ENCODE measurements at places on chromosomes 3 and 15.

- no peak for DNase-seq
These were observed 55.9 kb downstream of the SGO1 start for GRCh38 chr3:20130106-20130505.

GRCh38 chr15:48176957-48177356 is 1.1 kb downstream of the MYEF2 start:
- DNase-seq, result no peak

- no peak for DNase-seq
These were observed 2.2 kb downstream of the FAM174B start for GRCh38 chr15:92653366-92653765.

GRCh38 chr15:51162865-51163762 is 68.4 kb upstream of the TNFAIP8L3 start:
- peak; percentile 57 for DNase-seq

GRCh38 chr3:106719583-106719982 is 657.7 kb upstream of the CCDC54 start:
- no peak for DNase-seq

GRCh38 chr3:182729903-182730674 is 63.2 kb upstream of the ATP11B start:
- DNase-seq, result no peak

- no peak for DNase-seq
These were observed 127.3 kb downstream of the IGF1R start for GRCh38 chr15:98775498-98776230.

DNA sequence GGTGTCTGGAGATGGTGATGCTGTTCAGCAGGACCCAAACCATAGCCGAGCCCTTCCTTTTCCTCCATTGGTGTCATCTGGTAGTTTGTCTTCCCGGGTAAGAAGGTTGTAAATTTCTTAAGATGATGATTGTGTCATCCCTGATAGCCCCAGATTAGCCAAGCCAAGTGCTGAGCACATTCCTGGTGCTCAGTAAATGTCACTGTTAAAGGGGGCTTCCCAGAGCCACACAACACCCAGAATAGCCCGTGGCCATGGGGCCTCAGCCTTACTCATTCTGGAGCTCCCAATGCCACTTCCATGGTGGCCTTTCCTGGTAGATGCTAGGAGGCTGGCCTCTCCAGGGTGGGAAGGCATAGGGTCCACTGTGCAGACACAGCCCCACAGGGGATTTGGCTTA is 4.6 kb upstream of the PLA2G4B start:
- DNase-seq, result no peak

DNA sequence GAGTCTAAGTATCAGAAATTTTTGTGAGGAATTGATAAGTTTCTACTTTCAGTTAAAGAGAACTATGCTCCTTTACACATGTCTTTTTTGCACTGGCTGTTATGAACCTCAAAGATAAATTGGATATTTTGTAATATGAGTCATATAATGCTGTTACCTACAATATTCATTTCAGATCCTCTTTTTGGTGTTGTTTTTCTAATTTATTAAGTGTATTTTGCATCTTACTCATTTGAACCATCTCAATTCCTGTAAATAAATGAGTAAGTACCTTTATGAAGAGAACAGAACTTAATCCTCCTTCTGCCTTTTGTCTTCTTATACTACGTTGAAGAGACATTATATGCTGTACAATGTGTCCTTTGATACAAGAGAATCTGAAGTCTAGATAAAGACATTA is 74.4 kb downstream of the ZIC1 start:
- no peak for DNase-seq

DNA sequence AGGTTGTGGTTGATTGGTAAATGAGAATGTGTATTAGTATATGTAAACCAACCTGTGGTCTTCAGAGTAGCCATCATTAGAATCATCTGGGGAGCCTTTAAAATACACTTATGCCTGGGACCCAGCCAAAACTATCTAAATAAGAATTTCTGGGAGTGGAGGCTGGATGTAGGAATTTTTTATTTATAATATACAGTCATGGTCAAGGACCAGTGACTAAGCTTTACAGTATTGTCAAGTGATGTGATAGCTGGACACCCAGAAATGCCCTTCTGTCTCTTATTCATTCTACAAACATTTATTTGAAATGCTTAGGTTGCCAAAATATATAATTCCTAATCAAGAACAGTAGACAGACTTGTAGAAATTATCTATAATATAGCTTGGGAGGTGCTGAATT is 132.2 kb downstream of the MBNL1 start:
- DNase-seq, result peak; percentile 25

DNA sequence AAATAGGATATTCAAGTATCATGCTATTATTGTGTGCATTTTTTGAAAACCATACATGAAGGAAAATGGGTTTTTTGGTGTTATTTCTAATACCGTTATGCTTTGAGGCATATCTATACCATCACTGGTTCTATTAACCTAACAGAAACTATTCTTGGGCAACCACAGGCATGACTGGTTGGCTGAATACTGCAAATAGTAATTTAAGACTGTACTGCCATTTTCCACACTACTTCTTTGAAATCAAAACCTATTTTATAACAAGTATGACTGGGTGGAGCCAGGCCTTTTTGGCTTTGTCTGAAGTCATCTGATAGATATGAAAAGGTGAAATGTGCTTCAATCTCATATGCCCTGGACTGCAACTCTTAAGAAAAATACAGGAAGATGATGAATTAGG is 115.1 kb downstream of the ULK4 start:
- no peak for DNase-seq

GRCh38 chr15:65529762-65530317 is 423 bp upstream of the HACD3 start:
- DNase-seq, result no peak

DNA sequence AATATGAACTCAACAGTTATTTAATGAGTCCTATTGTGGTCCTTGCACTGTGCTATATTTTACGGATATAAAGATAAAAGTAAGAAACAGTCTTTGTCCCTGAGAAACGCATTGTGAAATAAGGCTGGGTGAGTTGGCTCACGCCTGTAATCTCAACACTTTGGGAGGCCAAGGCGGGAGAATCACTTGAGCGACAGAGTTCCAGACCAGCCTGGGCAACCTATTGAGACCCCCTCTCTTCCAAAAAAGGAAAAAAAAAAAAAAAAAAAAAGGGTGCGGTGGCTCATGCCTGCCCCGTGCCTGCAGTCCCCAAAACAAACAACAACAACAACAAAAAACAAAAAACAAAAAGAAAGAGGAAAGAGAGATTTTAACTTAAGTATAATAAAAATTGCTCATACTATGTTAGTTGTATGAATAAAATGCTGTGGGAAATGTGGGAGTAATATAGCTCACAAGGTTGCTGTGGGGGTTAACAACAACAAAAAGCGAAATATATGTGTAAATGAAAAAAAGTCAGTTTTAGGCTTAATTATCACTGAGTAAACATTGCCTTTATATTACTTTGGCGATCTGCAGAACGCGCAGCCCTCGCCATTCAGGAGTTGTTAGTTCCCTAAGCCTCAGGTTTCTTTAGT is 461 bp upstream of the FNDC3B start:
- DNase-seq, result no peak

- no peak for DNase-seq
These were observed 177.5 kb downstream of the OXSM start for GRCh38 chr3:25967385-25967784.

- DNase-seq, result no peak
These were observed 95.7 kb downstream of the PRICKLE2 start for GRCh38 chr3:64129581-64129980.

DNA sequence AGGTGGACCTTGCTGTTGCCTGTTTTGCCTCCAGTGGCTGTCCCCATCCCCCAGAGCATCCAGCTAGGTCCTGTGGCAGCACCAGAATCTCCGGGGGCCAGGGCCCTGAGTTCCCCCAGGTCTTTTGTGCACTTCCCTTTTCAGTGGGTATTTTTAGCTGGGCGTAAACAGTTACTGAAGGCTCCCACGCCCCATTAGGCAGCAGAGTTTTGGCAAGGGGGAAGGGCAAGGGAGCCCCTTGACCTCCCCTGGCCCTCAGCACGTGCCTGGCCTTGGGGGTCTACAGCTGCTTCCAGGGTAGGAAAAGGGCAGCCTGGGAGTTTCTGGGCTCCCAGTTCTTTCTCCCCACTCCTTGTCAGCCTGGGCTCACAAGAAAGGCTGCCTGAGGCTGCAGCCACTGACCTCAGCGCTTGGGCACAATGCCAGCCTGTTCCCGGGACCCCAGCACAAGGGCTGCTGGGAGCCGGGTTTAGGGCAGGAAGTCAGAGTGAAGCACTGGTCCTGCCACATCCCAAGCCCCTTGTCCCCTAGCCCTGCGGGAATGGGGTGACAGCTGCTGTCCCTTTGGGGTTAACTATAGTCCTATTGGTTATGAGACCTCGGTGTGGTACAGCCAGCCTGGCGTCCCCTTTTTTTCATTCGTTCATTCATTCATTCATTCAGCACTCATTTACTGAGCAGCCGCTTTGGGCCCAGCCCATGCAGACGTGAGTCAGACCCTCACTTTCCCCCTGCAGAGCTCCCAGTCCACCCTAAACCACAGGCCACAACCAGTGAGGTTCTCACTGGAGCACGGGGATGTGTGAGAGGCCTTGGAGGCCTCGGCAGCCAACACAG is 8.4 kb downstream of the CSK start:
- DNase-seq, result peak; percentile 84
